GM23338 (cell line): ENCODE measurements at places on chromosomes 2 and 18.

- peak; percentile 68 for DNase-seq
Measured at GRCh38 chr2:529424-529823, 147.8 kb downstream of the TMEM18 start.

DNA sequence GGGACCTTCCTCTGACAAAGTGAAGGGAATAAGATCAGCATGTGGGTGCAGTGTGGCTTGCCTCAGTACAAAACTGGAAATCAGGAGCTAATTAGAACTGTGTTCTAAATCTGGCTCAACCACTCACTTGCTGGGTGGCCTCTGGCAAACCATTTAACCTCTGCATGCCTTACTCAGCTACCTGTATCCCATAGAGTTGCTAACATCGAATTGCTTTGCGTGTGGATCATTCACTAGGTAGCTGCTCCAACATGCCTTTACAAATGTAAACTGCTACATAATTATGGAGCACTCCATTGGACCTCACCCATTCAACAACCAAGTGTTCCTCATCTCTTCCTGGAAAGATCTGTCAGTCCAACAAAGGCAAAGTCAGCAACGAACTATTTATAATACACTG is 19.0 kb downstream of the PLEKHM3 start:
- peak; percentile 30 for DNase-seq

GRCh38 chr2:240822280-240822847 is 2.3 kb upstream of the KIF1A start:
- no peak for DNase-seq

- no peak for DNase-seq
Measured at GRCh38 chr2:102801858-102802699, 40.2 kb downstream of the TMEM182 start.

- DNase-seq: no peak
Measured at GRCh38 chr2:167697948-167698347, 549.4 kb downstream of the STK39 start.

- DNase-seq: no peak
Measured at GRCh38 chr2:119549241-119549640, 5.0 kb downstream of the CFAP221 start.

- peak; percentile 72 for DNase-seq
Measured at GRCh38 chr18:5104246-5104645, 92.8 kb downstream of the AKAIN1 start.

DNA sequence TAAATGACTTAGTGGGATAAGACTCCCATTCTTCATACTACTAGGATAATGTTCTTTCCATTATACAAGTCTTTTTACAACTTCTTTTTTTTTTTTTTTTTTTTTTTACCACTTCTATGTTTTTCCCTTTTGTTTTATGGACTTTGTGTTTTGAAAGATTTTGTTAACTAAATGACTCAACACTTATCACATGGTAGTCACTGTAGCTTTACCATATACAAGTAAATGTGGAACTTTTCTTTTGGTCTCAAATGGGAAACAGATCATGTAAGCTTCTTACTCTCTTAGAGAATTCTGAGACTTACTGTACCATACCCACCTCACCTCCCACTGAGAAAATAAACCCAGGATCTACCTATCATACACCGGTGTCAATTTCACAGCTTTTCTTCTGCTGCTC is 590.3 kb upstream of the CDH2 start:
- DNase-seq: no peak

GRCh38 chr18:77140439-77141109 is 8.0 kb upstream of the MBP start:
- no peak for DNase-seq

- peak; percentile 95 for DNase-seq
Measured at GRCh38 chr2:223837287-223838061, at the start of gene AP1S3. Gene AP1S3 (minus strand): TSS chr2:223837582. CDS start chr2:223837450, 132 bp downstream.

GRCh38 chr2:76387294-76387693 is 676.6 kb upstream of the GCFC2 start:
- DNase-seq: no peak

GRCh38 chr2:20568501-20569463 is 82.1 kb downstream of the HS1BP3 start:
- no peak for DNase-seq

- no peak for DNase-seq
Measured at GRCh38 chr18:5986257-5986931, 91.1 kb upstream of the TMEM200C start.

DNA sequence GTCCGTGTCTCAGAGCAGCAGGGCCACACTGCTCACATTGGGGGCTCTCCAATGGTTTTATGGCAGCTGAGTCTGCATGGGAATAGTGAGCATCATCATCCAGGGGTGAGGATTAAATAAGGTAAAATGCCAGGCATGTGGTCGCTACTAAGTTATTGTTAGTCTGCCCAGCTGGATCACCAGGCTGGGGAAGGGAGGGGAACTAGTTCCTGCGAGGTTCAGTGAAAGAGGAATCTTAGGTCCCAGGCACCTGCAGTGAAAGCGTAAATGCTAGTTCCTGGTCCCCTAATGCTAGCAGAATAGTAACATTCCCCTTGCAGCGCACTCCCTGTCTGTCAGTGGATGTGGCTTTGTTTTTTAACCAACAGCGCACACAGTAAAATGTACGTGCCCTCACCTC is 60.1 kb downstream of the ARHGEF4 start:
- peak; percentile 45 for DNase-seq

DNA sequence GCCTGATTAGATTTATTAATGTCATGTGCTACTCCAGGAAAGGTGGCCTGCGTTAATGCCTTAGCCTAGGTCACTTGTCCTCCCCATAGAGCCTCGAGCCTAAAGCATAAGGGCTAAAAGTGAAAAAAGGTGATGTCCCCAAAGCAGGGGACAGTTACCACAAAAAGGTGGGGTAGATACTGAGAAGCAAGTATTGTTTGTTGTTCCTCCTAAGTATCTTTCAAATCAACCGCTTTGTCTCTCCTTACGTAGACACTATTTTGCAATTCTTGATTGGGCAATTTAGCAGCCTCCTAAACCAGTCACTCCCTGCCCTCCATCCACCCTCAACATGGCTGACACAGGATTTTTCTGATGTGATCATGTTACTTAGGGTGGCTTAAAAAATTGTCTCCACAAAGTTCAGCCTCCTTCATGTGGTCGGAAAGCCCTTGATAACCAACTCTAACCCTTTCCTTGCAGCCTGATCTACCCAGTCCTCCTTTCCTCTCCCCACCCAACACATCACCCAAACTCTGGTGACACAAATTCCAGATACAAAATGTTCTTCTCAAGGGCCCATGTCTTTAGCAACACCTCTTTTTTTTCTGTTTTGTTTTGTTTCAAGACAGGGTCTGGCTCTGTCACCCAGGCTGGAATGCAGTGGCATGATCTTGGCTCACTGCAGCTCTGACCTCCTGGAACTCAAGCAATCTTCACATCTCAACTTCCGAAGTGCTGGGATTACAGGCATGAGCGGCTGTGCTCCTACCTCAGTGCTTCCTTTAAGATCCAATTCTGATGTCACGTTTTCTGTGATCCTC is 6.9 kb downstream of the INHA start:
- no peak for DNase-seq

DNA sequence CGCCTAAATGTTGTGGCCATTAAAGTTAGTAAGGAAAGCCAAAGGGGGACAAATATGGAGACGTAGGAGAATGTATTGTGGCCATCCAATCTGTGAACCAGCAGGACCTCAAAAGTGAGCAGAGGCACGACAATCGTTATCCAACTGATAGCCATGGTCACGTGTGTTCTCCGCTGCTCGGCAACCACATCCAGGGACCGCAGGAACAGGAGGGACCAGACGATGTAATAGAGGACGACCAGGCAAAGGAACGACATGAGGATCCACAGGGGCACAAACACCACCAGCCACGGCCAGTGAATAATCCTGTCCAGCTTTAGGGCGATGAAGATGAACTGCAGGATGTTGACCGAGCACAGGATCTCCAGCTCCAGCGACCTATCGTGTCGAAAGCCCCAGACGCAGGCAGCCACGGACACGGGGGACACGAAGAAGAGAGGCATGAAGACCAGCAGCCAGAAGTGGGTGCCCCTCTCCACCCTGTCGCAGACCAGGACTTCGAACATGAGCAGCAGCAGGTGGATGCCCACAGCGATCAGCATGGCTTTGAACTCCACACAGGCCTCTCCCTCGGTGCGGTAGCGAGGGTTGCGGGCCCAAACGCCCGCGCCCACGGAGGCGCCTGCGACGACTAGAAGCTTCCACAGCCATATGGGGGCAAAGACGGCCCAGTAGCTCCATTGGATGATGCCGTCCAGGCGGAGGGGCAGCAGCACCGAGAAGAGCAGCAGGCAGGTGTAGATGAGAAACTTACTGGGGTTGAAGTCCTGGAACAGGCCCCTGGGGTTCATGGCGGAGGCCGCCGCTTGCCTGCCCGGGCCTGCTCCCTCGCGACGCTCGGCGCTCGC is 790 bp downstream of the TMEM185B start:
- no peak for DNase-seq

DNA sequence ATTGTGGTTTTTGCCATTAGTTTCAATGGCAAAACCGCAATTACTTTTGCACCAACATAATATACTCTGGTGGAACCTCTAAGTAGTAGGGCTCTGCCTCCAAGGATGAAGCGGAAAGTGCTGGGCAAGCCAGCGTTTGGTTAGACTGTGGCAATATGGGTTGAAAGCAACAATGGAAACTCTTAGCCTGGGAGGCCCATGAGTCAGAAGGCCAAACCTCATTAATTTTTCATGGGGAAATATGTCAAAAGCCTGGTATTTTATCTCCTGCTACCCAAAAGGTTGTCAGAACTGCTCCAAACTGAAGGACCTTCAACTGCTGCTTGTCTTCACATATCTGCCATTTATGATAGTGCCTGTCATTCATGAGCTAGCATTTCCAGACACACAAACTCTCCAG is 179.1 kb upstream of the CYP26B1 start:
- no peak for DNase-seq

GRCh38 chr2:8148260-8149006 is 533.4 kb upstream of the ID2 start:
- DNase-seq: no peak

DNA sequence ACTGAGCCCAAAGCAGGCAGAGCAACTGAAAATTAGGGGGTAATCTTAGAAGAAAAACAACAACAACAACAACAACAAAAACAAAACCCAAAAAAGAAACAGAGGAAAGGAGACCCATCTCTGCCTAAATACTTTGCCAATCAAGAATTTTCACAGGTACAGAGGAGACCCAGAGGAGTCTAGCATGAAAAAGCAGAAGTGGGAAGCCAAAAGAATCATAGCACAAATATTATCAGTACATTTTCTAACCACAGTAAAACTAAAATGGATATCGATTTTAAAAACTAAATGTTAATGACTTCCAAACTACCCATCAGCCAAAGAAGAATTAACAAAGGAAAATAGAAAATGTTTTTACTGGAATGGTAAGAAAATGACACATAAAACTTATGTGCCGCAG is 148.1 kb downstream of the BAZ2B start:
- no peak for DNase-seq

- DNase-seq: no peak
Measured at GRCh38 chr2:146444085-146444484, 1400.7 kb upstream of the ACVR2A start.

GRCh38 chr2:241774419-241775222 is 2.0 kb upstream of the GAL3ST2 start:
- DNase-seq: no peak

DNA sequence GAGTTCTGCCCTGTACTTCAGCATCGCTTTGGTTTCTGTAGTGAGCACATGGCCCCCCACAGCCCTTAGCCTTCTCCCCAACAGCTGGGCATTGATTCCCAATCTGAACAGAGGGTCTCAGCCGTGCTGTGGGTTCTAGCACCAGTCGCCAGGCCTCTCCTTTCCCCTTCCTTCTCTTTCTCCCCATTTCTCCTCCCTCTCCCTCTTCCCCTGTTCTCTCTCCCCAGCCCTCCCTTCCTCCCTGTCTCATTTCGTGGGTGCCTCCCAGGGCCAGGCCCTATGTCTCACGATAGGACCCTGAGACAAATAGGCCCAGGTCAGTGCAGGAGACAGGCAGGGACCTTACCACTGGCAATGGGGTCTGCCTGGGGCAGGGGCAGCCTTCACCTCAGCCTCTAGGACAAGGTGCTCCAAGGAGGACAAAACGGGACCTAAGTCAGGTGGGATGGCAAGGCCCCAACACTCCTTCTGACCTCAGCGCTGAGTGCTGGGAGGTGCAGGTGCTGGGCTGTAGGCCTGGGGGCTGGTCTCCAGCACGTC is 143.4 kb upstream of the GPC1 start:
- DNase-seq: no peak

- DNase-seq: no peak
Measured at GRCh38 chr18:23591011-23591410, 4.7 kb upstream of the NPC1 start.

GRCh38 chr2:37287966-37288365 is 36.7 kb downstream of the PRKD3 start:
- peak; percentile 45 for DNase-seq

DNA sequence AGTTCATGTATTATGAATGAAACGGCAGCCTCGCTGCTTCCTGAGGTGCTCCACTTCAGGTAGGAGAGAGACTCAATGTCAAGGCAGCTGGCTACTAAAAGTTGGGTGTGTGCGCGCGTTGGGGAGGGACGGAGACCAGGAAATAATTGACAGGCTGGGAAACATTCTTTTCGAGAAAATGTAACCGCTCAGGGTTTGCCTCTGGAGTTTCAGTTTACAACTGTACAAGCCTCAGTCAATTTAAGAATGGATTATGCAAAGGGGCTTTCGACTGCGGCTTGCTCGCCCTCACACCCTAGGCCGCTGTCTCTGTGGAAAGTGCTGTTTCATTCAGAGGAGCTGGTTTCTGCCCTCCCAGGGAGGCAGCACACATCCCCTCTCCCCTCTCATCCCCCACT is 4.4 kb upstream of the SPRED2 start:
- peak; percentile 42 for DNase-seq

GRCh38 chr2:157792335-157793052 is 83.6 kb downstream of the ACVR1 start:
- no peak for DNase-seq

DNA sequence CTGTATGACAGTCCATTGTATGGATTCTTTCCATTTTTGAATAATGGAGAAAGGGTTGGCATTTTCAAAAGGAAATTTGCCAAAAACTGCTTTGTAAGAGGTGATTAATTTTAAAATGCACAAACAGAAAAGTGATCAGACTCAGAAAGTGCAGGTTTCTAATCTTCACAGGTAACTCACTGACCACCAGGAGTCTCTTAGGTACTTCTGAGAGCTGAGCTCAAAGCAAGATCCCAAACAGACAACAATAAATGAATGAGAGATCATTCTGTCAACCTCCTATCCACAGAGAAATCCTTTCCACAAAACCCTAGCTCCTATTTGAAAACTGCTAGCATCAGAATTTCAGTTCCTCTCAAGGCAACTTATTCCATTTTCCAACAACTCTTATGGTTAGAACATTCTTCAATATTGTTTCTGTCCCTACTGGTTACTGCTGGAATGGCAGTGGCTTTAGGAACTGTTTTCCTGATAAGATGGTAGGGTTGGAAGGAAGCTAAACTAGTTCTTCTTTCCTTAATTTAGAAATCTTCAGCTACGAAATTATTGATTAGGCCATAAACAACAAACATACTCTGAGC is 20.6 kb upstream of the HAAO start:
- peak; percentile 63 for DNase-seq
